IMR-90 (cell line): ENCODE measurements at places on chromosomes 16 and 17. TPM values are rescaled to one million over a fixed set of nuclear protein-coding genes. Genes with fewer than 3 reads are reported as not detected.

DNA sequence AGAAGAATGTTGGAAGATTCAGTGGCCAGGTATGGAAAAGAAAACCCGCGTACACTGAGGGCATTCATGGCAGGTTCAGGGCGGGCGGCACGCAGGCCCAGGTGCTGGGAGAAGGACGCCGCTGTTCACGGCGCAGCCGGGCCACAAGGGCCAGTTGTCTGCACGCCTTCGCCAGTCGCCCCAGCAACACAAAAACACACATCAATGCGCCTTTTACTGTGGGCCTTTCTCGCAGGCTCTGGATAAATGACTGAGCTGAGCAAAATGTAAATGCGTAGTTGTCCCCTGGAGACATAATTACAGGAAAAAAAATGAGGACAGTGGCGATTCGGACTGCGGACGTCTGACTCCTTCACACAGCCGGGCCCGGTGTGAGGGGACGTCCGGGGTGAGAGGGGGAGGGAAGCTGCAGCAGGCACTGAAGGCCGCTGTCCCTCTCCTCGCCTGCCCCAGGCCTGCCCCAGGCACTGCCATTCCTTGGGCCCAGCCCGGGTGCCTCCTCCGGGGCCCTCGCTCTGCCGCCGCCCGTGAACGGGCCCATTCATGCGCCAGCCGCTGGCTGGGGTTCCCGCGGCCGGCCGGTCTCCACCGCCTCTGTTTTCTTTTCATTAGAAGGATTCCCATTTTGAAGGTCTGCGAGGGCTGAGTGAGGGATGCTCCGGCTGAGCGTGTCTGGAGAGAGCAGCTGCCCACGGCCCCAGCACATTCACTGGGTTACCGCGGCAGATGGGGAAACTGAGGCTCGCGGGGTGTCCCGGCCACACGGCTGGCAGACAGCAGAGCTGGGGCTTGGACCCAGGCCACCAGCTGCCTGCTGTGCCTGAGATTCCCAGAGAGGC, 6.5 kb upstream of the ZNF469 start:
- no peak for DNase-seq
- no peak overlapping the region for H3K4me3 ChIP-seq
- peaks cover 2% of the 10 kb centered on the region; the same call in 1 of the 2 replicates for H3K4me1 ChIP-seq
- H3K36me3 ChIP-seq: no peaks in the 10 kb centered on the region
- H3K27me3 ChIP-seq: no peaks in the 10 kb centered on the region

- H3K27ac ChIP-seq: no peak overlapping the region
- H3K4me1 ChIP-seq: peaks cover 3% of the 10 kb centered on the region; the same call in 1 of the 2 replicates
- no peak overlapping the region for H3K4me3 ChIP-seq
- no peaks in the 10 kb centered on the region for H3K27me3 ChIP-seq
These were observed 33.9 kb downstream of the ZNF652 start for GRCh38 chr17:49327835-49328784.

- no peaks in the 10 kb centered on the region for H3K36me3 ChIP-seq
- H3K27ac ChIP-seq: no peak overlapping the region
- no peak for DNase-seq
- peaks cover 2% of the 10 kb centered on the region; the same call in 1 of the 2 replicates for H3K4me1 ChIP-seq
- H3K4me3 ChIP-seq: no peak overlapping the region
These were observed 868.9 kb upstream of the SOX9 start for GRCh38 chr17:71251951-71252350.

DNA sequence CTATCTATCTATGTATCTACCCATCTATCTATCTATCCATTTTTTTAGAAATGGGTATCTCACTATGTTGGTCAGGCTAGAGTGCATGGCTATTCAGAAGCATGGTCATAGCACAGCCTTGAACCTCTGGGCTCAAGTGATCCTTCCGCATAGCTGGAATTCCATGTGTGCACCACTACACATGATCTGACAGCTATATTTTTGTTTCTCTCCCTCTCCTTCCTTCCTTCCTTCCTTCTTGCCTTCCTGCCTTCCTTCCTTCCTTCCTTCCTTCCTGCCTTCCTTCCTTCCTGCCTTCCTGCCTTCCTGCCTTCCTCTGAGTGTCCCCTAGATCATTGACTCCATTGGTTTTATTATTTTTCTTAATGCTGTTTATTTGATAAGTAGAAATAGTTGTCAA, 108.1 kb downstream of the HS3ST4 start:
- H3K27me3 ChIP-seq: no peaks in the 10 kb centered on the region
- no peak overlapping the region for H3K4me3 ChIP-seq

DNA sequence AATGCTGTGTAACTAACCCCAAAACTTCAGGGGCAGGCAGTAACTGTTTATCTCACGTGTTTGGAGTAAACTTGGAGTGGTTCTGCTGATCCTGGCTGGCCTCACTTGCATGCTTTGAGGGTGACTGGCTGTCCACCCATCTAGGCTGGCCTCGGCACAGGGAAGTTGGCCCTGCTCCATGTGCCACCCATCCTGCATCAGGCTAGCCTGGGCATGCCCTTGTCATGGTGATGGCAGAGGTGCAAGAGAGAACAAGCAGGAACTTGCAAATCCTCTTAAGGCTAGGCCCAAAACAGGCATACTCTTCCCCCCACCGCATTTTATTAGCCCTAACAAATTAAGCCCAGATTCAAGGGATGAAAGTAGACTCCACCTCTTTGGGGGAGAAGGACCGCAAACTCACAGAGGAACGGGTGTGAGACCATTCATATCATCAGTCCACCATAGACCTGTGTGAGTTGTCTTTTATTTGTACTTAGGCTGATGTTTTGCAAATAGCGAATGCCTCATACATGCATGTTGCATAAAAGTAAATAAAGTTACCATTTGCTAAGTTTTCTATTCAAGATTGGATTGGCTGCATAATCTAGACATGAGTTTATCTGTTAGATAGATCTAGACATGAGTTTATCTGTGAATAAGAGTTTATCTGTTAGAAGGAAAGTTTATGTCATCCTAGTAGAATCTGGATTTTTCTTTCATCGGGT, 221.0 kb downstream of the CCDC182 start:
- H3K27ac ChIP-seq: peak overlapping the region; percentile 49
- DNase-seq: peak; percentile 61
- H3K4me1 ChIP-seq: peaks cover 27% of the 10 kb centered on the region
- H3K27me3 ChIP-seq: no peaks in the 10 kb centered on the region

DNA sequence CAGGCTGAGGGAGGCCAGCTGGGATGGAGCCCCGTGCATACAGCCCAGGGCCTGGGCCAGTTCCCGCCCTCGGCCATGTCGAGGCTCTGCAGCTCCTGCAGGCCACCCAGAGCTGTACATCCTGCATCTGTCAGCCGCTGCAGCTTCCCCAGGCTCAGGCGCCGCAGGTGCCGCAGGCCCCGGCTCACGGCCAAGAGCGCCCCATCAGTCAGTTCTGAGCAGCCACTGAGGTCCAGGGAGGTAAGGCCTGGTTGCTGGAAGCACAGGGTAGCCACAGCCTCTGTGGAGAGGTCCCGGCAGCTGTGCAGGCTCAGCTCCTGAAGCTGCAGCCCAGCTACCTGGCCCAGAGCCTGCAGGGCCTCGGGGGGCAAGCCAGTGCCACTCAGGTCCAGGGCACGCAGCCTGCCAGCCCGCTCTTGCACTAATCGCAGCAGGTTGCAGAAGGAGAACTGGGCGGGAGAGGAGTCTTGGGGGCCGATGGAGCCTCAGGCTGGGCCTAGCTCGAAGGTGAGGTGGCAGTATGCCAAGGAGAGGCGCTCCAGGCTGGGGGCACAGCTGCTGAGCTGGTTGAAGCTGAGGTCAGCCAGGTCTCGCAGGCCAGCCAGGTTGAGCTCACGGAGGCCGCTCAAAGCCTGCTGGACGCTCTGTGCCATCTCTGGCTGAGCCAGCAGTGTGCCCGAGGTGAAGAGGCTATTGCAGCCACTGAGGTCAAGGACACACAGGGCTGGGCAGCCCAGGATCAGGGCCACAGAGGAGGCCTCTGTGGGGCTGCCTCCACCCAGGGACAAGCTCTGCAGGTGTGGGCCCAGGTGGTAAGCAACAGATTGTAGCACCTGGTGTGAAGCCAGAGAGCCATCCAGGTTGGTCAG, 11.4 kb downstream of the ELMO3 start:
- peaks cover 8% of the 10 kb centered on the region for H3K4me1 ChIP-seq
- H3K4me3 ChIP-seq: no peak overlapping the region
- H3K27me3 ChIP-seq: no peaks in the 10 kb centered on the region
- H3K27ac ChIP-seq: no peak overlapping the region

- H3K27ac ChIP-seq: no peak overlapping the region
- H3K27me3 ChIP-seq: peaks cover 4% of the 10 kb centered on the region; the same call in 1 of the 2 replicates
- no peaks in the 10 kb centered on the region for H3K36me3 ChIP-seq
- DNase-seq: no peak
These were observed 3.9 kb upstream of the MYO1D start for GRCh38 chr17:32880671-32881453.

DNA sequence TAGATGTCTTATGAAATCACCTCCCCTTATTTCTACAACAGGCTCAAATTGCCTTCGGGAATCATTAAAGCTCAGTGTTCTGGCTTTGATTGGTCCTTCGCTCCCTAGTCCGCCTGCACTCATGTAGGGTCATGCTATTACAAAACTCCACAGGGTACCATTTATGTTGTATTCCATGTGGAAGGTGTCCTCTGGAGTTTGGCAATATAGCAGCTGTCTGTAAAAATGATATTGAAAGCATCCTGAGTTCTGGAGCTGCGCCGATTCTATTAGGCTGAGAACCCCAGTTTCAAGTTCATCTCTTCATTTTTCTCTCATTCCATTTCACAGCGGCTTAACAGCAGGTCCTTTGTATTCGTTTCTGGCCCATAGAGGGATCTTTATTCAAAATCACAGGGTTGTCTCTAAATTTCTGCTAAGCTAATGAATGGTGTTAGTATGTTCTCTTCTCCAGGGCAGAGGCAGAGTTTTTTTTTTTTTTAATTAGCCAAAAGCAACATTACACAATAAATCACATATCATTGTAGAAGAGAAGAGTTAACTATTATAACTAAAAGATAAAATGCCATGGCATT, 71.9 kb upstream of the TEKT1 start:
- no peaks in the 10 kb centered on the region for H3K4me1 ChIP-seq
- no peak for DNase-seq
- H3K27ac ChIP-seq: no peak overlapping the region

GRCh38 chr16:75068085-75069031, 48.2 kb downstream of the LDHD start:
- no peak overlapping the region for H3K27ac ChIP-seq
- no peaks in the 10 kb centered on the region for H3K36me3 ChIP-seq
- H3K4me1 ChIP-seq: peaks cover 10% of the 10 kb centered on the region
- H3K4me3 ChIP-seq: no peak overlapping the region
- H3K27me3 ChIP-seq: no peaks in the 10 kb centered on the region

GRCh38 chr16:80518436-80518835, 22.4 kb upstream of the DYNLRB2 start:
- peak; percentile 11 for DNase-seq
- H3K27me3 ChIP-seq: no peaks in the 10 kb centered on the region
- H3K4me1 ChIP-seq: no peaks in the 10 kb centered on the region
- no peak overlapping the region for H3K27ac ChIP-seq
- no peaks in the 10 kb centered on the region for H3K36me3 ChIP-seq

- no peaks in the 10 kb centered on the region for H3K36me3 ChIP-seq
- peaks cover 66% of the 10 kb centered on the region for H3K27me3 ChIP-seq
- H3K27ac ChIP-seq: no peak within 1 kb of the TSS
- peaks cover 2% of the 10 kb centered on the region; the same call in 1 of the 2 replicates for H3K4me1 ChIP-seq
These were observed at the start of gene NKD1 for GRCh38 chr16:50548125-50548908. NKD1 (plus strand) TSS chr16:50548396; CDS start chr16:50548554, 158 bp downstream.

GRCh38 chr16:2223942-2224486, 623 bp downstream of the E4F1 start:
- H3K4me3 ChIP-seq: peak overlapping the region; percentile 58
- H3K27ac ChIP-seq: peak overlapping the region; percentile 46
- no peaks in the 10 kb centered on the region for H3K27me3 ChIP-seq
- DNase-seq: peak; percentile 42
- peaks cover 12% of the 10 kb centered on the region for H3K4me1 ChIP-seq

DNA sequence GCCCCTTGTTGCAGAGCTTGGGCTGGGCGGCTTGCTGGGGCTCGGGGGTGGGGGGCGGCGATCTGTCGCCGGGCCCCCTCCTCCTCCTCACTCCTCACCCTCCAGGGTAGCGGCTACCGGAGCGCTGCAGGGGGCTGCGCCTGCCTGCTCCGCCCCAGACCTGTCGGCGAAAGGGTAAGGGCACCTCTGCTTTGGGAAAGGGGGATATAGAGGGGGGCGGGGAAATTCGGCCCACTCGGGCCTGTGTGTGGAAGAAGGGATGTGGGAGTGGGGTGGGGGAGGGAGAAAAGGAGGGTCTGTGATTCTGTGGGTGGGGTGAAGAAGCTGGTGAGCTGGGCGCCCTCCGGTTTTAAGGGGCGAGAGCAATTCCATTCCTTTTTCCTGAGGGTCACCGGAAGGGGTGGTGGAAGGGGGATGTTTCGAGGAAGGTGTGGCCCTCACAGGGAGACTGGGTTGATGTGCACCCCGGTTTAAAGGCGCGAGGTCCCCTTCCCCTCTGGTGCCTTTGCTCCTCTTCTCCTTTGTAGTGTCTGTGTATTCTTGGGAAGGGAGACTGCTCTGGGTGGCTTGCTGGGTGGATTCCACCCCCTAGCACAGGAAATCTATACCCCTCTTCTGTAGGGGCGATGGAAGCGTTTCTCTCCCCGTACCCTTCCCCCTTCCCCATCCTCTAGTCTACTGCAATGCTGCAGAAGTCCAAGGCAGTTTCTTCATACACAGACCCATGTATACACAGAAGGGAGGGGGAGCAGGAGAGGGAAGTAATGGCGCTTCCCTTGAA, 878 bp downstream of the TAOK1 start:
- no peaks in the 10 kb centered on the region for H3K27me3 ChIP-seq
- peak overlapping the region; percentile 94 for H3K27ac ChIP-seq
- peak overlapping the region; percentile 70 for H3K4me3 ChIP-seq
- no peaks in the 10 kb centered on the region for H3K4me1 ChIP-seq
- DNase-seq: peak; percentile 42
- peaks cover 1% of the 10 kb centered on the region; the same call in 1 of the 2 replicates for H3K36me3 ChIP-seq

GRCh38 chr17:39935909-39936308, 8.4 kb downstream of the LRRC3C start:
- DNase-seq: peak; percentile 55
- no peak overlapping the region for H3K4me3 ChIP-seq

DNA sequence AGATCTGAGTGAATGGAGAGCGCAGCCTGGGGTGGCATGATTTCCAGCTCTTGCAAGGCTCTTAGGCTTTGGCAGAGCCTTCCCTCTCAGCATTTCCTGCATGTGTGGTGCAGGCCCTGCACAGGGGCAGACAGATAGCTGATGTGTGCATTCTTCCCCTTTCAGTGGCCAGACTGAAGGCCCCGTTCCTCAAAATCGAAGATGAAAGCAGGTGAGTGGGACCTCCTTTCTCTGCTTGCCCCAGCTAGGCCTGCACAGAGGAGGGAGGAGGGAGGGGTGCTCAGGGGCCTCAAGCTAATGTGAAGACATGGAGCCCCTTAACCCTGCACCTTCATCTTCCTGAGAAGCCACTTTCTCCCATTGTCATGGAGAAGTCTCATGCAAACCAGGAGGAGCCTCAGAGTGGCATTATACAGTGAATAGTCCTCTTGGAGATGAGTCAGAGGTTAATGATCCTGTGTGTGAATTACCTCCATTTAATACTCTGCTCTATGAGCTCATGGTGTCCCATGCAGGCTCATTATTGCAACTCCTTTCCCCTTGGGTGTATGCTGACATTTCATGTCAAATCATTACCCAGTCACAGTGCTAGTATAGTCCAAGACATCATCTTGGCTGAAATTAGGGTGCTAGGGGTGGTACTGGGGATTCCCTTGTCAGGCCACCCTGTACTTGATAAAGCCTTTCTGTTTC, 20.4 kb upstream of the ADAM11 start:
- no peaks in the 10 kb centered on the region; the same call in 1 of the 2 replicates for H3K36me3 ChIP-seq
- no peak overlapping the region for H3K27ac ChIP-seq
- peak; percentile 49 for DNase-seq
- H3K27me3 ChIP-seq: no peaks in the 10 kb centered on the region
- no peak overlapping the region for H3K4me3 ChIP-seq
- no peaks in the 10 kb centered on the region for H3K4me1 ChIP-seq

GRCh38 chr17:72120642-72121163, at the start of gene SOX9:
SOX9 (plus strand) TSS chr17:72121020; CDS start chr17:72121392, 372 bp downstream.
- H3K36me3 ChIP-seq: peaks cover 19% of the 10 kb centered on the region
- H3K27ac ChIP-seq: peak within 1 kb of the TSS; percentile 96
- peak; percentile 96 for DNase-seq
- H3K27me3 ChIP-seq: peaks cover 11% of the 10 kb centered on the region; the same call in 1 of the 2 replicates

Gene ERAL1
- total RNA-seq: 25.8 and 34.1 TPM in 2 replicates

Gene TBC1D3C
- not detected in 2 replicates for total RNA-seq

Gene KRTAP4-6
- not detected in 2 replicates for total RNA-seq
